T-helper 9 cell (primary cell): ENCODE measurements at places on chromosomes 3 and 15.

DNA sequence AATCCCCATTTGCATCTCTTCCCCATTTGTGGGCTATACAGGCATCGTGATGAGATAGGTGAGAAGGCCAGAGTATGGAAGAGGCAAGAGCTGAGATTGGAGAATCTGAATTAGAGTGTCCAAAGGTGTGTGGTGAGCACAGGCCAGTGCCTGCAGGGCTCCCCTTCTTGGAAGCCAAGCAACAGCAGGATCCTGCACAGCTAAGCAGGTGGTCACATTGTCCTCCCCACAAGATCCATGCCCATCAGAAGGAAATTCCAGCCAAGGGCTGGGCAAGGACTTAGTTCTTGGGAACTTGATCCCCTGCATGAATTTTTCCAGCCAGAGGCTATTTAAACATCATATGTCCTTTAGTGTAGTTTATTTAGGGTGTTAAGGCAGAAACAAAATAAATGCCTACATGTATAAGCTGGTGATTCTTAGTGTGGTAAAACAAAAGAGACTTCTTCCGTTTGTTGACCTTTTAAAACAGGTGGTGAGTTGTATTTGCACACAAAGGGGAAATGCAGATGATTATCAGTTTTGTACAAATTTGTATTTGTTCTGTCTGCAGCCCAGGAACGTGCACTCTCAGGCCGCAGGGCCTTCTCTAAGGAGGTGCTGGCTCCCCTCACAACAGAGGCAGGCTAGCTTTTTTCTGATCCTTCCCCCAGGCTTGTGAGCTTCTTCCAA is 110.2 kb downstream of the PLCL2 start:
- no peak for DNase-seq

GRCh38 chr15:99096173-99096893 is 8.5 kb upstream of the SYNM start:
- DNase-seq, result no peak

DNA sequence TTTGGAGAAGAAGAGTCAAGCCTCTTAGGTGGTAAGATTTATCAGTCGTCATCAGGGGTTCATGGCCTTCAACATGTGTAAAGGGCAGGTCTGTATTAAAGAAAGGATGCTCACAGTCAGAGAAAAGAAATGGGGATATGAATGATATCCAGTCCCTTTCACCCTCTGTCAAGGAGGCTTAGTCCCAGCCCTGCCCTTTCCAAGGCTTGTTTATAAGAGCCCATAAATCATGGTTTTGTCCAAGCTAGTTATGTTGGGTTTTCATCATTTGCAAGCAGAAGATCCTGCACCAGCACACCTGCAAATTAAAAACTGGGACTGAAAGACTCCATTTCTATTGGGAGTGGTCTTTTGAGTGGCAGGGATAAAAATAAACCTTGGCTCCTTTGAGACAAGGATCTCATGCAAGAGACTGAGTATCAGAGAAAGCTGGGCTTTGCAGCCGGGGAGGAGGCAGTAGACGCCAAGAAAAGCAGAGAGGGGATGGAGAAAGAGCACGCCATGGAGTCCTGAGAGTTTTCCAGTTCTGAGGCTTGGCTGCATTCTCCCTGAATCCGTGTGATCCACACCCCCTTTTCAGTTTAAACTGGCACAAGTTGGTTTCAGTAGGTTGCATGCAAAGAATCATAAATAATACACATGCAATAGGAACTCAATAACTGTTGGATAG is 12.6 kb upstream of the PDIA5 start:
- no peak for DNase-seq

GRCh38 chr15:99925661-99926461 is 192.6 kb upstream of the LYSMD4 start:
- peak; percentile 71 for DNase-seq

DNA sequence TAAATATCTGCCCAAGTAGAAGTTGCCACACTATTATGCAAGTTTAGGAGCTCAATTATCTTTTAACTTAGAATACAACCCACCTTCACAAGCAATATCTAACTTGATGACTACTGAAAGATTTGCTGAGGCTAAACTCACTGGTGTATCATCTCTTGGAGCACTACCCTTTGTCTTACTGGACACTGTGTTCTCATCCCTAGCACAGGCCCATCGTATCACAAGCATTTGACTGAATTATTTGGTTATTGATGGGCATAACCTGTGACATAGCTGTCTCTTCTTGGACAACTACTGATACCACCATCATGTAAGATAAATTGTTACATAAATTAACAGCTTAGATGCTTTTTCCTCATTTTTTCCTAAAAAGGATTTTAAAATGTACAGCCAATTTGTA is 216.2 kb upstream of the THBS1 start:
- DNase-seq, result no peak

DNA sequence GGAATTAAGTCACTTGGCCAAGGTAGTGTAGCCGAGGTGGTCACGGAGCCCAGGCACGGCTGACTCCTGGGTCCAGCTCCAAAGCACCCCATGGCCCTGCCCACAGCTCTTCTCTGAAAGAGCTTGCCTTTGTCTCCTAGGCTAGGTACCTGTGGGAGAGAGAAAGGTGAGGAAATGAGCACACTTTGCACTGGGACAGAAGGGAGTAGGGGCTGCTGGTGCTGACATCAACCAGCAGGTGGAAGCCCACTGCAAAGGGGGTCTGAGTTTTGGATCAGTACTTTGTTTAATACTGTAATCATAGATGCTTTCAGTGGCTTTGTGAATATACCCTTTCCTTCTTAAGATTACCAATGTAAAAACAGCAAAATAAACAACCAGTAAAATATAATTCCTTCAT is 128.3 kb upstream of the EIF1B start:
- no peak for DNase-seq

DNA sequence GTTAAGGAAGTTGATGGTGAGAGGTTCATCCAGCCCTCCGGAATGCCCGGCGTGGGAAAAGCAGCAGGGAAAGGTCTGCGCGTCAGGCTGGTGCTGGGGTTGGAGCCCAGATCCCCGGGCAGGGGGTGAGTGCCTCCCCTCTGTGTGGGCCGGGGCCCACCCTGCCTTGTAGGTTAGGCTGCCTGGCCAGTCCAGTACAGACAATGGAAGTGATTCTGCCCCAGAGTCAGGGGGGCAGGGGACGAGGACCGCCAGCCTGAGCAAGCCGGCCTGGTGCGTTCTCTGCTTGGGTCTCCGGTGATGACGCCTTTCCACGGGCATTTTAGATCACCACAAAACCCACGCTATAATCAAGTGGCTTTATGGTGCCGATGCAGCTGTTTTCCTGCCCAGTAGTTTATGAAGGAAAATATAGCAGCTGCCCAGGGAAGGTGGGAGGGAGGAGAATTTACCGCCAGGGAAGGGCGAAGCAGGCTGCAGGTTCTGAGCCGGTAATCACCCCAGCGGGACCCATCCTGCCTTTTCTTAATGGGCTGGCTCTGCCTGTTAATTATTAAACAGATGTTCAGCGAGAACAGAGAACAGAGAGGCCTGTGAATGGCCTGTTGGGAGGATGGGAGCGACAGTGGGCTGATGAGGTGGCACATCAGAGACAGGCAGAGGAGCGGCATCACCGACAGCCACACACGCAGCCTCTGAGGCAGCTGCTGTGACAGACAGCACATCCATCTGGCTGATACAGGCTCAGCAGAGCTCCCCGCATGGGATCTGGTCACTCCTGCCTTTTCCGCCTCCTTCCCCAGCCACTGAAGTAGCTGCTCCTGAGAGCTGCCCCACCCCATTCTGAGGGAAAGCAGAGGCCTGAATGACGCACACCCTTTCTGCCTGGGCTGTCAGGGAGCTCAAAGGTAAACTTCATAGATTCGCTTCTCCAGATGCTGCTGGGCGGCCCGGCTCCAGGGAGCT is 35.2 kb downstream of the BDH1 start:
- DNase-seq, result no peak

DNA sequence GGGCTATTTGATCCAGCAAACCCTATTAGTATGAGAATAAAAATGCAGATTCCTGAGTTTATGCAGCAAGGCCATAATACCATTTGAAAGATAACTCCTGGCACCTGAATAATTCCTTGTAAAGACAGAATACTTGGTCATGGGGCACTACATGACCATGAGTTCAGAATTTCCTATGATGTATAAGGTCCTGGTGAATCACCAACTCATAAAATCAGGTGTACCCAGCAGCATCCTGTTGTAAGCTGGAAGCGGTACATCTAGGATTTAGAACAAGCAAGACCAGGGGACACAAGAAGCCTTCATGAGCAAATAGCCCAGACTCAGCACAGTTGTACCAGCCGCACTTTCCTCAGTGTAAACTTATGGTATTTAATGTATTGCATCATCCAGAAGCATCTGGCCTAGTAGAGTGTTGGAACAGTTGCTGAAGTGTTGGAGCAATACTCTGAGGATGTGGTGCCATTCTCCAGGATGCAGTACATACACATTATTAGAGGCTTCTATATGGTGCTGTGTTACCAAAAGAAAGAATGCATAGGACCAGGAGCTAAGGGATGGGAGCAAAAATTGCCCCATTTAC is 233.4 kb downstream of the SQOR start:
- DNase-seq, result no peak

GRCh38 chr3:128194843-128195242 is 41.6 kb downstream of the EEFSEC start:
- DNase-seq, result no peak

DNA sequence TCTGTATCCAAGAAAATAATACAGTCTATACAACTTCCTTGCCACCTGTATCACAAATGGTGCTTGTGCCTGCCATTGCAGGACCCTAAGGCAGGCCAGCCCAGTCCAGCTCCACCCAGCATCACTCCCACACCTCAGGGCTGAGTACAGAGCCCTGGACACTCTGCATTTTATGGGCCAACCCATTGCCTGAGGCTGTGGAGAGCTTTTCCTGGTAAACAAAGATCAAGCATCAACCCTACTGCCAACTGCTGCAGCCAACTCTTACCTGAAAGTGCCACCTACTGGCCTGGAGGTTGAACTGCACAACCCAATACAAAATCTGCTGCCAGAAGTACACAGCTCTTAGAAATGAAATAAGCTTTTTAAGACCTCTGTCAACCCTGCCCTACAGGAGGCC is 1082.2 kb downstream of the NAALADL2 start:
- DNase-seq, result no peak

DNA sequence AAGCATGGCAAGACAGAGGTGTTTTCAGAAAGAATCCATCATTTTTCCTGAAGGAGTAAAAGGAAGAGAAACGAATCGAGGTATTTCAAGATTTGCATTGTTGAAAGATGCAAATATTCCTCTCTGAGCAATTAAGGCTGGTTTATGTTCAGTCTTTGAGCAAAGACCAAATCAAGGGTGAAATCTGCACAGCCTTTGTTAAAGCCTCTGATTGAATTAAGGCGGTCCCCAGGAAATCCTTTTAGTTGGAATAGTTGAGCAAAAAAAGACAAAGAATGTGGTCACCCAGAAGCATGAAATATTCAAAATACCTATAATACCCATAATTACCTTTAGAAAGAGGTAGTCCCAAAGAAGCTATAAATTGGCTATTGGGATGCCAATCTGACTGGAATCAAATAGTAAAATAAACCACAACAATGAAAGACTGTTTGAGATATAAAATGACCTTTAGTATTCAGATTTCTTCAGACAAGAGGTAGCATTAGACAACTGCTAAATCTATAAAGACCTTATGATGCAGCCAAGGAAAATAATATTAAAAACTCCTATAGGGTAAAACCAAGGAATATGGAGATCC is 1218.1 kb downstream of the ROBO2 start:
- no peak for DNase-seq

DNA sequence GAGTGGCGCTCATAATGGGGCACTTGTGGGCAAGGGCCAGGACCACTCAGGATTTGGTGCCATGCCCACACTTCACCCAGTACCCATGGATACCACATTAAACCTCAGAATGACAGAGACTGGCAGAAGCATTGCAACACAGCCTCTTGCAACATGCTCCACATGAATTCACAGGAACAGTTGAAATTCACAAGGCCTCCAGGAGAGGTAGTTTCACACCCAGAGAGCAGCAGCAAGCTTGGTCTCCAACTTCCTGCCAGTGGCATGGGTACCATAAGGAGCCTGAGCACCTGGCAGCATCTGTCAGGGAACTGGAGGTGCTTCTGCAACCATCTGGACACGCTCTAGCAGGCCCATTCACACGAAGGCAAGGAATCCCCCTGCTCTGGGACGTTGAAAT is 101.0 kb downstream of the OSBPL10 start:
- DNase-seq, result no peak

GRCh38 chr3:79726786-79727185 is 41.0 kb downstream of the ROBO1 start:
- no peak for DNase-seq

GRCh38 chr3:4866866-4867265 is 112.4 kb upstream of the BHLHE40 start:
- DNase-seq, result no peak

- DNase-seq, result no peak
These were observed 13.7 kb downstream of the PDHB start for GRCh38 chr3:58419780-58420507.

GRCh38 chr3:64213224-64213878 is 11.9 kb downstream of the PRICKLE2 start:
- no peak for DNase-seq

DNA sequence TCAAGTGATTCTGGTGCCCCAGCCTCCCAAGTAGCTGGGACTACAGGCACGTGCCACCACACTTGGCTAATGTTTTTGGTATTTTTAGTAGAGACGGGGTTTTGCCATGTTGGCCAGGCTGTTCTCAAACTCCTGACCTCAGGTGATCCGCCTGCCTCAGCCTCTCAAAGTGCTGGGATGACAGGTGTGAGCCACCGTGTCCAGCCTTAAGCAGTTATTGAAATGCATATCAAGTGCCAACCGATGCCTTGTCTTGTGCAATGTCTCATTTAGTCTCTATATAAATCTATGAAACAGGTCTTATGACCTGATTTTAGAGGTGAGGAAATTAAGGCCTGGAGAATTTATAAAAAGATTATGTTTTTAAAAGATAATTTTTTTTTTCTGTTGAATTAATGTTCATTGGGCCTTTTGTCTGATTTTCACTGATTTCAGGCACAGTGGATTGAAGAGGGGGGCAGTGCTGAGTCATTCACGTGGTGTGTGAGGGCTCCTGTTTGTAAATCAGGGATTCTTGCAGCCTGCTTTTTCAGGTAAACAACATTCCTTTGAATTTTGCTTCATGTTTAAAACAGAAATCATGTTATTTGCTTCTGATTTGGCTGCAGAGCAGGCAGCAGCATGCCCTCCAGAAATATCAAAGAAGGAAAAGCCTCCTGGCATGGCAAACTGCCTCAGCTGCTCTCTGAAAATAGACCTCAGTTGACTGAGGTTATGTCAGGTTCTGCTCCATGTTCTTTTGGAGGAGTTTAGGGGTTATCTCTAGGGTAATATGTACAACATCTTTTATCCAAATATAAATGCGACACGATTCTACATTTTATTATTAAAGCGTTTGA is 407.0 kb upstream of the RGMA start:
- no peak for DNase-seq

GRCh38 chr3:30317561-30317960 is 288.8 kb upstream of the TGFBR2 start:
- DNase-seq, result no peak
